ENCODE measurements at places on chromosomes 16 and 17. TPM values are rescaled to one million over a fixed set of nuclear protein-coding genes. Genes with fewer than 3 reads are reported as not detected.

PRKCB gene
- 71.9 TPM for total RNA-seq

KCNJ18 gene
- not detected for total RNA-seq

GPR179 gene
- not detected for total RNA-seq

MAP2K3 gene
- total RNA-seq, result 58.0 TPM

ZNF597 gene
- 2.2 TPM for total RNA-seq

TNFRSF17 gene
- not detected for total RNA-seq

WIPF2 gene
- 25.4 TPM for total RNA-seq

MYH4 gene
- not detected for total RNA-seq

CD300E gene
- total RNA-seq, result not detected

GP2 gene
- total RNA-seq, result not detected

CHST5 gene
- not detected for total RNA-seq

CCL4L2 gene
- 0.45 TPM for total RNA-seq

PPY gene
- not detected for total RNA-seq

PPP1R1B gene
- not detected for total RNA-seq

ETV4 gene
- total RNA-seq, result 1.2 TPM

TMEM114 gene
- total RNA-seq, result not detected

EFCAB13 gene
- total RNA-seq, result 3.8 TPM

GSG1L gene
- total RNA-seq, result 0.23 TPM

Measured in T-helper 2 cell treated with Interferon-gamma antibody and Interleukin-4, amounts not matched to agents 100 ng/mL and 5 ng/mL, for 36 hours (primary cell).